Glutamatergic neuron (in vitro differentiated cells): ENCODE measurements at places on chromosomes 5 and 9.

DNA sequence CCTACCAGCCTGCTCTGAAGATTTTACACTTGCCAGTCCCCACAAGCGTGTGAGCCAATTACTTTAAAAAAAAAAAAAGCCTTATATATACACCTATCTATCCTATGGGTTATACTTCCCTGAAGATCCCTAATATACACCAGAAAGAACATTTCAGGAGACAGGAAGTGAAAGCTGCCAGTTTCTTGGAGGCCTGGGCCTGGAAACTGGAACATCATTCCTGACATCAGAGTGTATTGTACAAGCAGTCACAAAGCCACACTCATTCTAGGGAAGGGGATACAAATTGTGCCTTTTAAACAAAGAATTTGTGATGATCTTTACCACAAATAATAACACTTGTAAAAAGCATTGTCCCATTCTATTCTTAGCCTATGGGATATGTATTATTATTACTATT lies 98.3 kb upstream of the FBN2 start:
- no peak for DNase-seq

GRCh38 chr5:180090769-180091546 lies 19.4 kb upstream of the RNF130 start:
- DNase-seq, result no peak

DNA sequence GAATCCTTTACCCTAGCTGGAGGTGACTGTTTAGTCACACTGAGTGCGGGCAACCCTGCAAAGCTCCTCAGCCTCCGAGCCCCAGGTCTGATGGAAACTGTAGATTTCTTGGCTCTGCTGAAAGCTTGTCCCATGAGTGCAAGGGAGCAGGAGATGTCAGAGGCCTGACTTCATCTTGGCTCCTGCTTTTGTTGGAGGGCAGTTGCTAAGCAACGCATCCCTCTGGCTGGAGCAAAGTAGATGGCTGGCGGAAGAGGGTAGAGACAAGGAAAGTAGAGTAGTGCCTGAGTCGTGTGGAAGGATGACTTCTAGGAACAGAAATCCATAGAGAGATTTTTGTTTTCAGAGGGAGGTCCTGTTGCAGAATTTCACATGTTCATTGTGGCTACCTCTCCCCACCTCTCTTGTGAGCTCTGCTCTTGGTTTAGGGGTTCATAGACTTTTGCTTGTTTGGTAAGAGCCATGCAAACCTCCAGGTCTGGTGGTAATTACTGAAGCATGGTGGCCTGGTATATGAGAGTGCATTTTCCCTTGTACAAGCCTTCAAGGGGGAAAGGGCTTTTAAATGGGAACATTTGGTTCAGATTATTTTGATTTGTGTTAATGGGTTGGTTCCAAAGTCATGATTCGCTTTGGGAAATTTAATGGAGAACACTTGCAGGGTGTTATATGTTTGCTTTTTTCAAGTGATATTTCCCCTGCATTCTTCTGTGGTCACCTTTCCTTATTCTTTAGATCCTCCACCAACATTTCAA lies 71.5 kb downstream of the ARHGAP26 start:
- peak; percentile 26 for DNase-seq

DNA sequence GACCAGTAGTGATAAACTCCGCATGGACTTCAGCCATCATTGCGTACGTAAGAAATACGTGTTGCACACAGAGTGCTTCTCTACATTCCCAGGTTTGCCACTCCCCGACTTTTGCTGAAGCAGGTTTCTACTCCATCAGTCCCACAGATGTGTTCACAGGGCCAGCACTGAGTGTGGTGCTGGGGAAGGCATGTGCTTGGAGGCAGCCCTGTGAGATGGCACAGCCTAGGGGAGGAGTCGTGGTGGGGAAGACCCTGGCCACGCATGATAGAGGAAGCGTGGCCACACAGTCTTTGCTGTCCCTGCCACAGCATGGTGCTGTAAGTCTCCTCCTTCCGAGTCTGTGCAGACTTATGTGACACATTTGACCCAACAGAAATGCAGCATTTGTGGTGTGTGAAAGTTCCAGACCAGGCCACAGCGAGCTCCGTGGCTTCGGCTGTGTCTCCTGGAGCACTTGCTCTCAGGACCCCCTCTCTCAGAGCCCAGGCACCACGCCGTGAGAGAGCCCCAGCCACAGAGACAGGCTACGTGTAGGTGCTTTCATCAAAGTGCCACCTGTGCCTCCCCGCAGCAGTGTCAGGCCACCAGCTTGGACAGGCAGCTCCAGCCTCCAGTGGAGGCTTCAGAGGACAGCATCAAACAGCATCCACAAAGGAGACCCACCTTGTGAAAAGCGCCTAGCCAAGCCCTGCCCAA lies 197.8 kb downstream of the AUH start:
- no peak for DNase-seq
